ENCODE measurements at places on chromosomes 16 and 17.

- DNase-seq = no peak
These were observed 230.4 kb downstream of the C16orf78 start for GRCh38 chr16:49603956-49604355.

DNA sequence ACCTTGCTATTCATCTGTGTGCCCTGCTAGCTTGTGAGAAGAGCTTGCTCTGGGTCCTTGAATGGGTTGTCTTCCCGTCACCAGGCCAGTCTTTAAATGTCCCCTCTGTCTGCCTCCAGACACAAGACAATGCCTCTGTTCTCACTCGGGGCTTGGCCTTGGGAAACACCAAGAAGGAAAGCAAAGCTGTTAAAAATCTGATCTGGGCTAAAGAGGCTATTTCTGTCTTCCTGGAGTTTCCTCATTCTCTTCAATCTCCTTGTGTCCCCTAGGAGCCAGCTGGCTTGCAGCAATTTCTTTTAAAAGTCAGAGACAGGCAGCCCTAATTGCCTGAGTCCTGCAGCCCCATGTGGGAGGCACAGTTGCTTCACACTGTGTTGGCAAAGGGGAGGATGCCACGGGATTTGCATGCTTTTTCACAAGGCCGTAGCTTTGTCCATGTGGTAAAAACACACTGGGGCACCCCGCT is 2.5 kb downstream of the DNAI2 start:
- DNase-seq = no peak

GRCh38 chr16:52318302-52319009 is 228.5 kb downstream of the TOX3 start:
- DNase-seq = peak; percentile 86

DNA sequence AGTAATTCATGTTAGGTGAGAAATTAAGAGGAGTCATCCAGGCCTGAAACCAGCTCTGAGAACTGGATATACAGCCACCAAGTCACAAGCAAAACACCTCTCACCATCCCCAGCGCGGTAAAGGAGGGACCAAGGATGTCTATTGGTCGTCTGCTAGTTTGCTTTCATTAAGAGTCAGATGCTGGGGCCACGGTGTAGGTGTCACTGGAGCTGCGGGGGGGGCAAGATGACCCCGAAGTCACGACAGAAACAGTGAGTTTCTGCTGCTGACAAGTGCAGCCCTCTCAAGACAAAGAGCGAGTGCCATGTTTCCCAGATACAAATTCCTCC is 790 bp downstream of the NCBP3 start:
- peak; percentile 10 for DNase-seq

DNA sequence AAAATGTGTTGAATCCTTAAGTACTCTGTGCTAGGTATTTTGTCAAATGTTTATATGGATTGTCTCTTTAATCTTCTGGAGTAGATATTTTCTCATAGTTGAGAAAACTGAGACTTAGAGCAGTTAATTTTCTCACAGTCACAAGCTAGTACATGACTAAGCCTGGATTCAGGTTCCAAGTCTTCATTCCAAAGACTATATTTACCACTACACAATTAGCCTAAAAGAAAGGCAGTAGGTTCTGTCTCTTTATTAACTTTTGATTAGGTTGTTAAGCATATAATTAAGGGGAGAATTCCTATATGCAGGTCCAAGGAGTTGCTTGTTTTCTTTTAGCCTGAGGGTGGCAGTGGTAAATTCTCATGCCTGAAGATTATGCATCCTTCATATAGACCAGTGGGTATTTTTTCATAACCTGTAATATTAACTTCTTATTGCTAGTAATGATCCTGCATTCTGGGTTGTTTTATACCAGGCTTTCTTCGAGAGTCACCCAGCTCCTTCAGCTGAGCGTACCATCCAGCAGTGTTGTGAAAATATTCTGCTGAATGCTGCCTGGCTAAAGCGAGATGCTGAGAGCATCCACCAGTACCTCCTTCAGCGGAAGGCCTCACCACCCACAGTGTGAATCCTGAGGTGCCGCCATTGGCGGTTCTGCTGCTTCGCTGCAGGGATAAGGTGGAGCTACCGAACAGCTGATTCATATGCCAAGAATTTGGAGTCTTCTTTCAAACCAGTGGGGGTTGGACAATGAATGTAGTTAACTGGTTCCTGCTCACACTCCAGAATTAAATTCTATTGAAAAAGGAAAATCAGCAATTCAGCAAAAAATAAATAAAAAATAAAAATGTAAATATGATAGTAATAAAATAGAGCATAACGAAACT is 28.2 kb upstream of the KPNB1 start:
- no peak for DNase-seq

DNA sequence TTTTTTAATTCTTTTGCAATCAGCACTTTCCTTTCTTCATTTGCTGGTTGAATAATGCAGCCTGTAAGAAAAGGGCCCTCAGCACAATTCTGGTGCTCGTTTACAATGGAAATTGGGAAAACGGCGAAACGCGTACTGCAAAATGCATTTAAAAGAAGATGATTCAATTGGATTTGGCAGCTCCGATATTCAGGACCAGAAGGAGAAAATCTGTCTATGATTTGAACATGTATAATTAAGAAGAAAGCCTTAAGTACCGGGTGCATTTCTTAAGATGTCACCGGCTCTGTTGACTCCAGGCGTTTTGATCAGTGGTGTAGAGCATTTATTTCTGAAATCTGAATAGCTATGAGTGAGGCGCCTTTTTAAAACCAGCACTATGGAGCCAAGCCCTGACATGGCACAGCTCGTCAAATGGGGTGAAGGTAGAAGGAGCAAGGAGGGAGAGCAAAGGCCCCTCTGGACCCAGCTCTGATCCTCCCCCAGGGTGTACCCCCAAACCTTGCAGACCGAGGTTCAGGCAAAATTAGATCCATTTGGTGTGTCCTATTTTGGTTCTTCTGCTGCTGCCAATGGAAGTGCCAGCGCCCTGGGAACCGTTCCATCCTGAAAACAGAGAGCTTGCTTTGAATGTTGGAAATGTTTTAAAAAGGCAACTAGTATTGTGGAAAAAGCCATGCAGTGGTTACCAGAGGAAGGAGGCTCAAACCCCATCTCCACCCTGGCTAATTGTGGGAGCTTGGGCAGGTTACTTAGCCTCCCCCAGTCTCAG is 161.4 kb upstream of the RPL38 start:
- no peak for DNase-seq

DNA sequence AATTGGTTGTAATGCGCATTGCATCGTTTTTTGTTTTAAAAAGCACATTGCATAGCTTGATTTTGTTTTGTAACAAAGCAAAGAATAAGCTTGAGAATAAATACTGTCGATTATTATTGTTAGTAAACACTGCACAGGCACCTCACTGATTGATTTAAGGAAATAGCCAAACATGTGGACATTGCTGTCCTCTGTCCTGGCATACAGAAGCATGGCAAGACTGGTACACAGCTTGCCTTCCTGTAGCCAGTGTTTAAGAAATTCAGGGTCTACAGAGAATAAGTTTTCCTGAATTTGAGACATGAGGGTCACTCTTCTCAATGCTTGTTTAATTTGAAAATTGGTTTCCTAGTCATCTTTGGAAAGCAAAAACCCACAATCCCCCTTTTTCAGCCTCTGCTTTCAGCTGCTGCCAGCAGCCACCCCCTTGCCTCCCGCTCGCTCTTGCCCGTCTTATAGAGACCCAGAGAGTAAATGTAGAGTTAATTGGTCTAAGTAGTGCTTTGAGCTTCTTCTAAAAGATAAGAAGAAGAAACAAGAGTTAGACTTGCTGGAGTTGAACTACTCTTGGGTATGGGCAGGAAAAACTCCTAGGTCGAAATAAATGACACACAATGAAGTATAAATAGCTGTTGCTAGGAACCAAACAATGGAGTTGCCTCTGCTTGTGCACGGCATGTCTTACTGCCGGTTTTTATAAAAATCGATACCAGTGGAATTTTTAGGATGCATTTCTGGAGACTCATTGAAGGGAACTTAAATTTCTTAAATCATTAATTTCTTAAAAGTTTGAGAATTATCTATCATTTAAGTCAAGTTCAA is 116.6 kb downstream of the MRTFB start:
- no peak for DNase-seq

DNA sequence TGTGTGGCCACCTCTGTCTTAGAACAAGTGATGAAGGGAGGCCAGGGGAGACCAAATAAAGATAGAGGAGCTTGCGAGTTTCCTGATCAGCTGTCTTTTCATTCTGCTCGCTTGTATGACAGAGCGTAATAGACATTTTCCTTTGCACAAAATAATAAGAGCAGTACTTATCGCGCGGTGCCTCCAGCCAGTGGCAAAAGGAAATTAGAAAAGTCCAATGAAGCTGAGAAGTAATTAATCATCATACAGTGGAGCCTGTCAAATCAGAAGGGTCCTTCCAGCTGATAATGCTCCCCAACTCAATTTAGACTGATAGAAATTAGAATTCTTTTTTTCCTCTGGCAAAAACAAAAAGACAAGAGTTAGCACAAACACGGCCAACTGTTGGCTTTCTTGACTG is 307.0 kb upstream of the IRX5 start:
- no peak for DNase-seq

- no peak for DNase-seq
These were observed 146.2 kb downstream of the ENGASE start for GRCh38 chr17:79220713-79221291.

DNA sequence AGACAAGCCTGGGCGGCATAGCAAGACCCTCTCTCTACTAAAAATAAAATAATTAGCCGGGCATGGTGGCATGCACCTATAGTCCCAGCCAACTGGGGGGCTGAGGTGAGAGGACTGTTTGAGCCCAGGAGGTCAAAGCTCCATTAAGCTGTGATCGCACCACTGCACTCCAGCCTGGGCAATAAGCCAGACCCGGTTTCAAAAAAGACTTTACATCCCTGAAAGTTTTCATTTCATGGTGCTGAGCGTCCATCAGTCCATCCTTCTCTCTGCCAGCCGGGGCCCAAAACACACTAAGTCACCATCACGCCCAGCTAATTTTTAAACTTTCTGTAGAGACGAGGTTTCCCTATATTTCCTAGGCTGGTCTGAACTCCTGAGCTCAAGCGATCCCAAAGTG is 10.6 kb downstream of the RAB40B start:
- DNase-seq = no peak

GRCh38 chr16:86773354-86773715 is 195.0 kb downstream of the FOXL1 start:
- DNase-seq = no peak

GRCh38 chr17:81870131-81870980 is 781 bp downstream of the ARHGDIA start:
- peak; percentile 29 for DNase-seq

GRCh38 chr17:61459939-61460718 is 7.9 kb downstream of the TBX4 start:
- DNase-seq = no peak

DNA sequence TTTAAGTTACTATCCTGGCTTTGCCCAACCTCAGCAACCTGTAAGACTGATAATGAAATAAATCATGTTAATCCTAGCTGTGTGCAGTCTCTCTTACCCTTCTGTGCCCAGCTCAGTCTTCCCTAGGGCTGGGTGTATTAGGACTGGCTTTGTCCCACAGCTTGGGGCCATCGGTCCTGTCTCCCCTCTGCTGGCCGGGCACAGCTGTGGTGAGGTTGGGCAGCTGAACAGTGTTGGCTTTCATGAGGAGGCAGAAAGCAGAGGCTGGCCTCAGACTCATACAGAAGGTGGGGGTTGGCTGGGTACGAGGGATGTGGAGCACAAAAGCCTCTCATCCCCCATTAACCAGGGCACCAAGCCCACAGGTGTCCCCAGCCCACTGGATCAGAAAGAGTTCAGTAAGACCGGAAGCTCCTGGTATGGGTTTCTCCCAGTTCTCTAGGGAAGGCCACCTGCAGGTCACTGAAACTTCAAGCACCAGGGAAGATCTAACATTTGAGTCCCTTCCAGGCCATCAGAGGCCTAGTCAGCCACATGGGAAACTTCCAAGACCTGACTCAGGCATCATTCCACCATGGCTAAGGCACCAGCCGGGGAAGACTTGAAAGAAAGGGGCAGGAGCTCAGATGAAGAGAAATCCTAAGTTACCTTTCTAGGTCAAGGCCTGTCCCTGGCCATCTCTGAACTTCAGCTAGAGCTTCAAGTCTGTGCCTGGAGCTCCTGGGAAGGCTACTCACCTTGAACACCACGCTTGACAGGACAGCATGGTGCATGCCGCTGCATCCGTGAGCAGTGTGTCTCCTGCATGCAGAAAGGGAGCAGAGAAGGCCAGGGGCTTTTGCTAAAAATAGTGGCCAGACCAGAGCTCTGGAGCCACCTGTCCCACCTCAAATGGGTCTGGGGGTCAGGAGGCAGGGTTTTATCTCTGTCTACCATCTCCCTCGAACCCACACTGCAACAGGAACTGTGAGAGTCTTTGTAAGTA is 8.8 kb downstream of the CNP start:
- DNase-seq = no peak

GRCh38 chr16:4989391-4990006 is 31.4 kb downstream of the SEC14L5 start:
- no peak for DNase-seq

- DNase-seq = no peak
These were observed 3.4 kb upstream of the ZNF423 start for GRCh38 chr16:49859125-49859811.

DNA sequence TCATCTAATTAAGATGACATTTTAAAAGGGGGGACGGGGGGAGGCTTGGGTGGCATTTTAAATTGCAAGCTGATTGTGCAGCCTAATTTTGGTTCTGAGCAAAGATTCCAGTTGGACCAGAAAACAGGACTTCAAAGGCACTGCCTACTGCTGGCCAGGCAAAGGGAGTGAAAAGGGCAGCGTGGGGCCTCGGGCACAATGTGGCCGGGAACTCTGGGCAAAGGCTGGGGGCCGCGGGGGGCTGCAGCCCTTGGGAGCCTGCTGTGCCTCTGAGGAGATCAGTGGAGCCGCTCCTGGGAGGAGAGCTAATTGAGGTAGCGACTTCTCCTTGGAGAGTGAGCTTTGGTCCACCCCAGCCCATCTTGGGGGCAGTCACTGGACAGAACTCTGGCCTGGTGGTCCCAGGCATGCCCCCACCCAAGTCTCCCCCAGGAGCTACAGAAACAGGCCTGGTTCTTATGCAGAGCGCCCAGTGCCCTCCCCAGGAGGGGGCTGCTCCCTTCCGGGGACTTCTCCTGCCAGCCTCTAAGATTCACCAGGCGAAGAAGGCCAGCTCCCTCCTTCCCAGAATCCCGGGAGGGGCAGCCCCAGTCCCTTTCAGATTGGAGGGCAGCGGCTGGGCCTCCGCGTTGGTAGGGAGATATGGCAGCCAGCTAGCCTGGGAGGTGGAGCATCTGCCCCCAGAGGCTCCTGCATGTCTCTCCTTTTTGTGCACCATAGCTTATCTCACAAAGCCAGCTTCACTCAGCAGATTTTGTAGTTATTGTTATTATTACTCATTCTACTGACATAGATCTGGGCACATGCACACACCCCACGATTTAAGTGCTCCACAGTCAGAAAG is 115.6 kb downstream of the GNAO1 start:
- DNase-seq = no peak

DNA sequence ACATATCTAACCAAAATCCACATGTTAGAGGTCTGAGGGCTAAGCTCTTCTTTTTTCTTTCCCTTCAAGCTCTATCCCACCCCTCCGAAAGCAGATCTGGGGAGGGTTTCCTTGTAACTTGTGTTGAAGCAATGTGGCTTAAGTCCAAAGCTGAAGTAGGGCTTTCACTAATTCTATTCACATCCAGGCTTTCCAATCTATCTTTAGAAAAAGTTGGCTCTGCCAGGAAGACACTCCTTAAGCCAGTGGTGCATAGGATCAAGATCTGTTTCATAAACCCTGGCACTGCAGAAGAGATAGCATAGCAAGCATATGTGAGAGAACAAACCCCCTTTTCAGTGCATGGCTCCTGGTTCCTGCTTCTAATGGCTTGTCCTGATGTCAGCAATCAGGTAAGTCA is 34.9 kb upstream of the DHX40 start:
- DNase-seq = no peak

All from NCI-H345 (cell line).